NCI-H2029 (cell line): ENCODE measurements at places on chromosomes 1 and 21.

DNA sequence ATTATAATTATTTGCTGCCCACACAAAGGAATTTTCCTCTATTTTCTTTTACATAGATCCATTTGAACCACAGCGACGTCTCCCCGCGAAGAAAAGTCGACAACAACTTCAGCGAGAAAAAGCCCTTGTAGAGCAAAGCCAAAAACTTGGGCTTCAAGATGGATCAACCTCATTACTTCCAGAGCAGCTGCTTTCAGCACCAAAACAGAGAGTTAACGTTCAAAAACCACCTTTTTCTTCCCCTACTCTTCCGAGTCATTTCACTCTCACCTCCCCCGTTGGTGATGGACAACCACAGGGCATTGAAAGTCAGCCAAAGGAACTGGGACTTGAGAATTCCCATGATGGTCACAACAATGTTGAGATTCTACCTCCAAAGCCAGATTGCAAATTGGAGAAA, 7.2 kb downstream of the GORAB start:
- no peak for DNase-seq

DNA sequence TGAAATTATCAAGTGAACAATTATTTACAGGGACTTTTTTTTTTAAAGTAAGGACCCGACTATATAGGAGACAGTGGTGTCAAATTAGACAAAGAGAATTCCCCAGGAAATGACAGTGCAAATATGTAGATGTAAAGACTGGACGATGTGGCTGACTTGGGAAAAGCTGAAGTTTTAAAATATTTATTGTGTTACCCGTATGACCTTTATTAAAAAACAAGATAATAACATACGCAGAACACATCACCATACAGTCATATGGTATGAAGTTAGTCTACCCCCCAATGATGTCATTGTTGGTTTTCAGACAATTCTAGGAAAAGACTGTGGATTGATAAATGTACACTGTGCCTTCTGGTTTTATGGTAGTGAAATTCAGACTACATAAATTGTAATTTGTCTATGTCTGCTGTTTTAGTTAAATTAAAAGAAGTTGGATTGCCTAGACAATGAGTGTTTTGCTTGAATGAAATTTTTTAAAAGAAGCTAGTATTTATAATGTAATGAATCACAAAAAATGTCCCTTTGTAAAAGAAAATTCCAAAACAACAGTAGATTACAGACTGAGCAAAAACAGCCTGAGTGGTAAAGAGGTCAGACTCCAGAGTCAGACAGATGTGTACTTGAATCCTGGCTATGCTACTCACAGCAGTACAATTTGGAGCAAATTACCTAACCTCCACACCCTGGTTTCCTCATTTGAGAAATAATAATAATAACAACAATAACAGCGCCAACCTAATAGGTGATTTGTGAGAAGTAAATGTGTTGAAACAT, 15.5 kb upstream of the PDC start:
- DNase-seq, result no peak

DNA sequence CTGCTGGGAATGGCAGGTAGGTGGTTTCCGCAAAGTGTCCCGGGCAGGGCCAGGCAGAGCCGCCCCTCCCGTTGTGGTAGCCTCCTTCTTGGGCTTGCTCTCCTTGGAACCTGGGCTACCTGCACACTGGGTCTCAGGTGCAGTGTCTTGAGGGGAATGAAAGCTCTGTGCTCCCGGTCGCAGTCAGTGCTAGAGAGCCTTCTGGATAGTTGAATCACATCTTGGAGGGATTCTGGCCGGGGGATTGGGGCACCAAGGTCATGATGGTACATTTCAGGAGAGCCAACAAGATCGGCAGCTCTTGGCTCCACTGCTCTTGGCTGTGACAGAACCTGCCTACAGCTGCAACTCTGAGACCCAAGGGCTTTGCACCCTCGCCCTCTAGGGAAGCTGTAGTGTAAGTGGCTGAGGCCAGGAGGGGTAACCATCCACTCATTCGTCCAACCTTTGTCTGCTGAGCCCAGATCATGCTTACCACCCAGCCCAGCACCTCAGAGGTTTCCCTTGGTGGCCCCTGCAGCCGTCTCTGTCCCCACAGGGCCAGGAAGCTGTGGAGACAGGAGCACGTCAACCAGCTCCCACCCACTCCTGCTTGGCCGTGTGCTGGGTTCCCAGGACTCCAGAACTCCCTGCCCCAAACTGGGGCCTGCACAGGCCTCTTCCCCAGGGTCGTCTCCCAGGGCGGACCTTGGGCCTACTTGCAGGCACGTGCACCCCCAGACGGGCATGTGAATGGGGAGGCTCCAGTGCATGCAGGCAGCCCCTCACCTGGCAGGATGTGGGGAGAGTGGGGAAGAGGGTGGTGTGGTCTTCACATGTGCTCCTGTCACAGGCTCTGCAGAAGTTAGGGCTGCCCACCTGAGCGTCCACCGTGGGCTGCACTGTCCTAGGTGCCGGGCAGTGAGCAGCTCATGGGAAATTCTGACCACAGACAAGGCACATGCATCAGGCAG, 40.0 kb downstream of the NTPCR start:
- DNase-seq, result no peak

DNA sequence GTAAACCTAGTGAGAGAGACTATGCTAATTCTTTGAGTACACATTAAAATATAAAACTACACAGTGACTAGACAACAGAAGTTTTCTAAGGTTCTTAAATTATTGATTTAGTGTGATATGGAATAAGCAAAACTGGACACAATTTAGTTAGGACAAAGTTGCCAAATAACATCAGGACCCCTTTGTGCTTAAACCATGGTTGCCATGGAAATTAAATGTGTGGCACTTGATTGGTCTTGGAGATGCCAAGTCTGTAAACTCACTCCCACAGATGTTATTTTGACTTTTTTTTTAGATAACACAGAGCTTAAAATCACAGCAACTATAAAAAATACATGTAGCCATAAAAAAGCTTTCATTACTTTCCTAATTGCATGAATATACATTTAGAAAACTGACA, 234.6 kb downstream of the BRINP3 start:
- no peak for DNase-seq

- no peak for DNase-seq
Measured at GRCh38 chr1:66947267-66947666, 22.5 kb downstream of the MIER1 start.

DNA sequence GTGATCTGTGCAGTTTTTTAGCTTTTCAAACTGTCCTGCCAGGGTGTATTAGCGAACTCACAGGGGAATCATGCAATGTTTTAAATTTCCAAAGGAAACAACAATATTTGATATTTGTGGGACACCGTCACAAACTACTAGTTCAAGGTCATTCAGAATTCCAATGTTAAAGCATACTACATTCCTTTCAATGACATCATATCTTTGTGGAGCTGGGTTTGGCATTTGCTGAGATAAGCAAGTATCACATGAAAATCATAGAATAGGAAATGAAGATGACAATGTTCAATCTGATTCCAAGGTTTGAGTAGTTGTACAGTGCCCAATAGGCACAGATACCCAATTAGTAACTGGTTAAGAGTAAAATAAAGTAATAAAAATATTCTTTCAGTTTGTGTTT, 35.6 kb downstream of the NUF2 start:
- DNase-seq, result no peak

DNA sequence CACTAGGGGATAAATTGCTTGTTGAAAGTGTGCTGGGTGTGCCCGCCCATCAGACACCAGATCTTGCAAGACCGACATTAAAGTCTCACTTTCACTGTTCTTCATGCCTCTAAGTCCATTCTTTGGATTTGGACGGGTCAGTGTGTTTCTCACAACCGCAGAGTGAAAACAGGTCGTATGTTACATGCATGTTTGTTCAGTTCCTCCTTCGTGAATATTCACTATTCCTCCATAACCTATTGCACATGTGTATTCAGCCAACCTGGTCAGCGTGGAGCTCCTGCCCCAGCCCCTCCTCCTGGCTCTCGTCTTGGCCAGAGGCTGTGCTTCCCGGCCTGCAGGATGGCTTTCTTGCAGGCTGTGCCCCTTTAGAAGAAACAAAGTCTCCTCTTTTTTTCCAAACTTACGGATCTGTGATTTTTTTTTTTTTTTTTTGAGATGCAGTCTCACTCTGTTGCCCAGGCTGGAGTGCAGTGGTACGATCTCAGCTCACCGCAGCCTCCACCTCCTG, 2.2 kb upstream of the KRTAP10-6 start:
- no peak for DNase-seq

DNA sequence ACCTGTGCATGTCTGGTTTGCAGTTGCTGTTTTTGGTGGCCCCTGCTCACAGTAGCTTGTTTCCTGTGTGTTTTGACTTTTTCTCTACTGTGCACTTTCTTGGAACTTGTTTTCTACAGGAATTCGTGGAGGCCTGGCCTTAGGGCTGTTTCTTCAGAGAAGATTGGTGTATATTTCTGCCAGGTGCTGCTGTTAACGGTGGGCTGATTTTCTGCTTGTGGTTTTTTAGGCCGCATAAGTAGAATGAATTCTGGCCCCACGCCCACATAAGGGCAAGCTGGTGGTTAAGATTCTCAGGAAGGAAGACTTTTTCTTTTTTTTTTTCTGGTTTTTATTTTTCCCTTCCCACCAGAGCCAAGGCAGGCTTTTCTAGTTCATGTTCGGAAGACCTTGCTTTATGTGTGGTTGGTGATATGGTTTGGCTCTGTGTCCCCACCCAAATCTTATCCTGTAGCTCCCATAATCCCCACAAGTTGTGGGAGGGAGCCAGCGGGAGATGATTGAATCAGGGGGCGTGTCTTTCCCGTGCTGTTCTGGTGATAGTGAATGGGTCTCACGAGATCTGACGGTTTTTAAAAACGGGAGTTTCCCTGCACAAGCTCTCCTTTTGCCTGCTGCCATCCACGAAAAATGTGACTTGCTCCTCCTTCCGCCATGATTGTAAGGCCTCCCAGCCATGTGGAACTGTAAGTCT, 71.5 kb upstream of the DISP3 start:
- no peak for DNase-seq

DNA sequence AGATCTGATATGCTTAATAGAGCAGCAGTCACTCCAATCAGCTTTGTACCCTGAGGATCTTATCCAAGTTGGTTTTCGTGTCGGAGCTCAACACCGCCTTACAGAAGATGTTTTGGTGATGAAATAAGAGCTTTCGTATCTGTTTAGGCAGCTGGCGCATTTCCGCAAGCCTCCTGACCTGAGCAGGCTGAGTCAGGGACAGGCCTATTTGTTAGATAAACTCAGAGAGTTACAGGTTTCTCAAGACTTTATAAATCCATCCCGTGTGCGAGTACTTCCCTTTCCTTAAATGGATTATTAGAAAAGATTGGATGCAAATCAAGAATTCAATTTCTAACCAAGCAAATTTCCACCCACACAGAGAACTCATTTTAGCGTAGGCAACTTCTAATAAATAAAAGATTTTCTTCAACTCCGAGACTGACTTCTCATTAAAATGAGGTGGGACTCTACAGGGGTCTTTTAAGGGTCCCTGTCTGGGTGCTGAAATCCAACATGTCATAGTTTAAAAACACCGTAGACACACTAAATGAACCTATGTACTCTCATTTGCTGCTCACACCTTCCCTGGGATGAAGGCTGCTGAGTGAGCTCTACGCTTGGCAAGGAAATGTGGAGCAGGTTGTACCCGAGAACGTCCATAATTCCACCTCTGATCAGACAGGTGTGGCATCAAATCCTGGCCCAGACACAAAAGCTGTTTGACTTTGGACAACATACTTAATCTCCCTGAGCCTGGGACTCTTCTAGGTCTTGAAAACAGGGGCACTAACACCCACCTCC, 106.9 kb upstream of the F3 start:
- DNase-seq, result no peak

GRCh38 chr1:212311836-212312497, 26.8 kb downstream of the PPP2R5A start:
- DNase-seq, result no peak

- DNase-seq, result no peak
Measured at GRCh38 chr1:32770221-32770731, 46.9 kb downstream of the YARS1 start.

DNA sequence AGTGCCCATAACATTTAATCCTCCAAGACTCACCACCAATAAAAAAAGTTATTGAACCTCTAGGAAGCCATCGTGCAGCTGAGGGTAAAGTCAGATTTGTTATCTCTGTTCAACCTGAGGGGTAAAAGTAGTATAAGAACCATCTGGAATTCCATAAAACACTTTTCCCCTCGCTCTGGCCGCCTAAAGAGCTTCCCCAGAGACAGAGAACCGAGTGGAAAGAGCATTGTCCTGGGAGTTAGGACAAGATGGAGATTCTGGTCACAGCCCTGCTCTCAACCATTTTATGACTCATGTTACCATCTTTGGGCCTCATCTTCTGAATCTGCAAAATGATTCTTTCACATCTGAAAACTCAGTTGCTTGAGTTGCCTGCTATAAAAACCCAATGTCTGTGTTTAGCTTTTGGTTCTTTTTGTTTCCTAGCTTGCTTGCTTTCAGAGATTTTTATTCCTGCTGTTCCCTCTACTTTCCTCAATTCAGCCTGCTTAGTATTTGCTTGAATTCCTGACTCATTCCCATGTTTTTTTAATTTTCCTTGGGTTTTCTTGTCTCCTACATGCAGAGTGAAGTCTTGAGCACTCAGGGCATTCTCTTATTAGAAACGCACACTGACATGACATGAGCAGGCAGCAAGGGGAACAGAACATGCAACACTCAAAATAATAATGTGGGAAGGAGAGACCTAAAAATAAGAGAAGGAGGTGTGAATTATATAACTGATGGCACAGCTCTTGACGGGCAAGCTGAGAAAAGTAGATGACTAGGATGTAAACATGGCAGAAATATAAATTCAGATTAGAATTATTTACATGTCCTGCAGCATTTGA, 1.7 kb downstream of the EPHX4 start:
- DNase-seq, result no peak

DNA sequence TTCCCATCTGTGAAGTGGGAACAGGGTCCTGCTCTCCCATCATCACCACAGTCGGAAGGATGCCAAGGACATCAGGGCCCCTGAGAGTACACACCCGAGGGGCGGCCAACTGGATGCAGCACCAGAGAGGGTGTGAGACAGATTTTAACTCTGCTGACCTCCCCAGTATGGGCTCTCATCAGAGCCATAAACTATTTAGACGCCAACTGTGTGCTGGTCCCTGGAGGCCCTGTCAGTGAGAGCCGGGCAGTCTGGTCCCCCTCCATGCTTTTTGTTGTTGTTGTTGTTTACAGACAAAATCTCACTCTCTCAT, 1.7 kb downstream of the FGR start:
- DNase-seq, result no peak

GRCh38 chr1:107535091-107535490, 394.3 kb downstream of the NTNG1 start:
- no peak for DNase-seq

DNA sequence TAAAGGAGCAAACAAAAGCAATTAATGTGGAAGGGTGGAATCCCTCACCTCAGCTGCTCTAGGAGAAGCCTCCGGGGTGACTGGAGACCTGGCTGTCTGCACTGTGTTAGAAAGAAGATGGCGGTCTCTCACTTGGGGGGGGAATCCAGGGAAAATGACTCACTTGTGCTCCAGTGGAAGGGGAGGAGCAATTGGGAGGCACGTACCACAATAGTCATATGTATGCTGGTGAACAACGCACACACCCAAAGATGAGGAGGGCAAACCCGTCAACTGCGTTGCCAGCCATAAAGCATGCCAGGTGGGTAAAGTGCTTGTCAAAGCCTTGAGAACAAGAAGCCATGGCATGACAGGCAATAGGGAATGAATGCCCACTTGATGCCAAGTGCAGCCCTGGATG, 22.1 kb downstream of the PLEKHA6 start:
- DNase-seq, result no peak

- no peak for DNase-seq
Measured at GRCh38 chr1:168387781-168388760, 107.4 kb downstream of the TBX19 start.

- DNase-seq, result no peak
Measured at GRCh38 chr1:236016083-236016482, 48.8 kb downstream of the NID1 start.
